ENCODE measurements at places on chromosomes 6 and 20.

DNA sequence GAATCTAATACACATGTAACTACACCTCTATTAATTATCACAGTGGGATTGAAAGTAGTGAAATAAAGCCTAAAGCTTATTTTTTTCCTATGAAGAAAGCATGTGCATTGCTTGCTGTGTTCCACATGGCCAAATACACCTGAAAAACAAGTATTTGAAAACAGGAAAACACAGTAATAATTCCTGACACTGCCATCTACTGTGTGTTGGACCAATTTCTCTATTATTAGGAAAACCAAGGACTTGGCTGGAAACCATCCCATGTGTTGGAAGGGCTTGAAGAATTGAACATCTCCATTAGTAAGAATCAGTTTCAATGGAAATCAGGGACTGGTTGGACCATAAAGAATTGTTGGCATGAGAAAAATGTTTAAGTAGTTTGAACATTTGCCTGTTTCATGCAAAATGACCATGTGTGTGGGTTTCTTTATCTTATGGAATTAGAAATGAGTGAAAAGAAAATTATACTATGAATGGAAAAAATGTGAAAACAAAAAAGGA lies 124.1 kb downstream of the PHF3 start:
- no peak for DNase-seq

DNA sequence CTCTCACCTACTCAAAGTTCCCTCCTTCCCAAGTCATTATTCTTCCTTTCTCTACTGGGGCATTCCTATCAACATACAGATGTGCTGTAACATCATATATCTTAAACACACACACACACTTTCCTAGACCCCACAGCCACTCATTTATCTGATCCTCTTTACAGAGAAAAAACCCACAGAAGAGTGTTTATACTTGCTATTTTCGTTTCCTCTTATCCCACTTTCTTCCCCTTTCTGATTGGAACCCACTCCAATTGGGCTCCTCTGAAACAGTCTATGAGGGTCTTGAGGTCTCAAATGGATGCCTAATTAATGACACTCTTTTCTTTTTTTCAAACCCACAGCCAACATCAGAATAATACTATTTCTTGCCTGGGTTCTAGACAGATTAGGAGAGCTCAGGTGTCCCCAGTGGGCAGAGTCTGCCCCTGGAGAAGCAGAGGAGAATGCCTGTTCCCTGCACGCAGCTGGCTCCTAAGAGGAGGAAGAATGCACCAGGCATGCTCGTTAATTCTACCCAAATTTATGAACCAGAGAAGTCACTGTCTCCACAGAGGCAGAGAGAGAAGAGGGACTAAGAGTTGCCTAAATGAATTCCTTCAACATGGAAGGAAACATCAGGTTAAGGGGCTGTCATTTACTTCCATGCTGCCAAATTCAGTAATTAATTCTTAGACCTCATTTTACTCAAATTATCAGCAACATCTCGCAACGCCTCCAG lies 65.9 kb downstream of the CRYBG1 start:
- no peak for DNase-seq

- no peak for DNase-seq
These were observed 5.1 kb downstream of the UBE2V1 start for GRCh38 chr20:50107796-50108331.

GRCh38 chr6:130034378-130035146 lies 16.2 kb downstream of the L3MBTL3 start:
- no peak for DNase-seq

GRCh38 chr6:16770701-16771569 lies 9.7 kb upstream of the ATXN1 start:
- DNase-seq, result no peak

GRCh38 chr6:166905013-166905412 lies 51.3 kb downstream of the RNASET2 start:
- no peak for DNase-seq

DNA sequence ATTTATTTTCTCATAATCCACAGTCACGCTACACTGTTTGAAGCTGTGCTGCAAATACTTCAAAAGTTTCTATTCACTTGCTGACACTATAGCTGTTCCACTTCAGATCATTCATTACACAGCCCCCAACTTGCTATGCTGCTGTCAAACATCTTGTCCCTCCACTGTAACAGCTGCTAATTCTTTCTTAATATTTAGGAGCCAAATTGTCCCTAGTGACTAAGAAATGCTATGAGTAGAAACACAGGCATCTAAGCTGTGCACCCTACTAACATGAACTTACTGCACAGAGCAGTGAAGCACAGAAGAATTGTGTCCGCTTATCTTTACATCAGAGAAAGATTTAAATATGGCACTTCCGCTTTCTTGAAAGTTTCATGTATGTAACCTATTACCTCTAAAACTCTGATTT lies 91.3 kb downstream of the PDE10A start:
- no peak for DNase-seq

GRCh38 chr6:167317172-167317571 lies 7.7 kb upstream of the TTLL2 start:
- no peak for DNase-seq

GRCh38 chr6:111842891-111843290 lies 30.4 kb downstream of the FYN start:
- no peak for DNase-seq

GRCh38 chr6:44275749-44276648 lies 5.7 kb downstream of the TMEM151B start:
- no peak for DNase-seq

DNA sequence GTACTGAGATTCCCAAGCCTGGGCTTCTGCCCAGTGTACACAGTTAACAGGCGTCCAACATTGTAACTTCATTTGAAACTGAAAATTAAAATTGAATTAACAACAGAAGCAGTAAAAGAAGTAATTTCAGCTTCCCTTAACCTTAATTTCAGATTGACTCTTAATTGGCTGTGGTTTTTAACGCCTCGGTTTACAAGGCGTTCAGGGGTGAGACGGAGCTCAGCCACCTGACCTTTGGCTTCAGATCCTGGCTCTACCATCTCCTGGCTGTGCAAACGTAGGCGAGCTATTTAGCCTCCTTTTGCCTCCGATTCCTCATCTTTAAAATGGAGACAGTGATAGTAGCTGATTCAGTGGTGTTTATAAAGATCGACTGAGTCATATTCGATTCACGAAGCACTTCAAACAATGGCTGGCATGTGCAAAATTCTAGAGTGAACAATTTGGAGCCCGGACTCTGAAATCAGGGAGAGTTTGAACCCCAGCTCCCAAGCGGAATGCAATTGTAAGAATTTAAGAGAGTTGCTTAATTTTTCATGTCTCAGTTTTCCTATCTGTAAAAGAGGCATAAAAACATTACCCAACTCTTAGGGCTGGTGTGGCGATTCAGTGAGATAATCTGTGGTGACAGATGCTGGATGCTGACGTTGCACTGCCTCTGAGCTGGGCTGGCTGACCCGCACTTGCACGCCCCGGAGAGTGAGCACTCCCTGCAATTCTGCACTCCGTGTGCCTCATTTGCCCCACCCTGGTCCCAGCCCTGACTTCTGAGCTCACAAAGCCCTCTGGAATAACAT lies 23.5 kb upstream of the OCSTAMP start:
- DNase-seq, result no peak

- DNase-seq, result no peak
These were observed 9.6 kb downstream of the KLHL32 start for GRCh38 chr6:96934087-96934486.

DNA sequence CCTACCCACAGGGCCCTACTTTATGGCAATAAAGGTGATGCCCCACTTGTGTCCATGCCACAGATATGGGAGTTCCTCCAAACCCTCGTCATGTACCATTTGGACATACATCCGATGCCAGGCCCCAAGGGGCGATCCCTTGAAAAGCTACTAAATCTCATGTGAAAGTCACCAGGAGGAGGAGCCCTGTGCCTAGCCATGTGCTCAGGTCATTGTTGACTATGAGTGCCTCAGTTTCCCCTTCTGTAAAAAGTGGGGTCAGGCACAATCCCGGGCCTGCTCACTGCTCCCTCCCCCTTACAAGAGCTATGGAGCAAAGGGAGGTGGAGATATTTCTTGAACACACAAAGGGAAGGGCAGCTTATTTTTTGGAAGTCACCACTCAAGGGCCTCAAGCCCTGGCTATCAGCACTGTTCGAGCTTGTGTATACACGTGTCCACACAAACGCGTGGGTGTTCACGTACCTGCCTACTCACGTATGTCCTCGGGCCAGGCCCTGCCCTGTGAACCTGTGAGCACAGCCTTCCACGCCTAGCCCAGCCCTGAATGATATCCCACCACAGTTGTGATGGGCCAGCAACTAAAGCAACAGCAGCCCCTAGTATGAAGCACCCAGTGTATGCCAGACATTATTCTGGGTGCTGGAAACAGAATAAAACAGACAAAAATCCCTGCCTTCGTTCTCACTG lies 1.9 kb downstream of the ACTL10 start:
- no peak for DNase-seq

DNA sequence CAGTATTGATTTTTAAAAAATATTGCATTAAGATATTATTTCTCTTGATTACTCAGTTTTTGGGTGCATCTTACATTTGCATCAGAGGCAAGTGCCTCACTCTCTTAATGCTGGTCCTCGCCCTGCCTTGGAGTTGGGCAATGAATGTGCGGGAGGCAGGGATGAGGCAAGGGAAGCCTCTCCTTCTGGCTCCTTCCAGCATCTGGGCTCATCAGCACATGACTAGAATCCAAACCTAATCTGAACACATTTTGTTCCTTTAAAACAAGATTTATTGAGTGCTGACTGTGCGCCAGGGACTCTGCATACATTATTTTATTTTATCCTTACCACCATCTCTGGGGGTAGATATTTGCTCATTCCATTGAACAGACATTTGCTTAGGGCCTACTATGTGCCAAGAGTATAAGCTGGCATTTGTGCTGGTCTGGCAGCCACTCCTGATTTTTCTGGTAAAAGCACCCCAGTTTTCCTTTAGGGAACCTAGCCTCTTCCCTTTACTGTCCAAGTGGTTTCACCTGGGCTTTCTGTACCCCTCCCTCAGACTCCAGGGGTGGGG lies 71.9 kb upstream of the ZNFX1 start:
- peak; percentile 92 for DNase-seq
